Activated CD8-positive, alpha-beta memory T cell treated with anti-CD3 and anti-CD28 coated beads for 24 hours (primary cell): ENCODE measurements at places on chromosomes 5 and 9.
A peak's percentile ranks its signal among the peaks of the same experiment; 100 is the strongest.

DNA sequence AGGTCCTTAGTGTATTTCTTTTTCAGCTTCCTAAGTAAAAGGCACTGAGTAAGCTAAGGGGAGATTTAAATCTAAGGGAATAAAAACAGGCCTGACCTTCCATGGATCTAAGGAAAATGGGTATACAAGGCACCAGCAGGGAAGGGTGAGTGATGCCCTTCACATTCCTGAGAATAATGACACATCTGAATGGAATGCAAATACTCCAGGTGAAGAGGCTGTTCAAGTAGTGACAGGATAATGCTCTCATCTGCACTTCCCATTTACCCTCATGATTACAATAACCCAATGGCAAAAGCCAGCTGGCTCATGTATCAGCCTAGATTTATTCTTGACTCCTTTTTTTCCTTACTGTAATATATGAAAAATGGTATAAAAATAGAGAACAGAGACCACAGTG, 216.2 kb upstream of the ACTBL2 start:
- DNase-seq: no peak

GRCh38 chr5:55070968-55071367, 31.5 kb upstream of the GZMA start:
- DNase-seq: no peak

- no peak for DNase-seq
Observed at GRCh38 chr9:136169495-136169894, 35.4 kb downstream of the LHX3 start.

- DNase-seq: no peak
Observed at GRCh38 chr5:15365070-15365469, 134.9 kb upstream of the FBXL7 start.

GRCh38 chr5:58452566-58453258, 7.2 kb downstream of the PLK2 start:
- DNase-seq: no peak

GRCh38 chr5:33299621-33300208, 141.1 kb upstream of the TARS1 start:
- no peak for DNase-seq

DNA sequence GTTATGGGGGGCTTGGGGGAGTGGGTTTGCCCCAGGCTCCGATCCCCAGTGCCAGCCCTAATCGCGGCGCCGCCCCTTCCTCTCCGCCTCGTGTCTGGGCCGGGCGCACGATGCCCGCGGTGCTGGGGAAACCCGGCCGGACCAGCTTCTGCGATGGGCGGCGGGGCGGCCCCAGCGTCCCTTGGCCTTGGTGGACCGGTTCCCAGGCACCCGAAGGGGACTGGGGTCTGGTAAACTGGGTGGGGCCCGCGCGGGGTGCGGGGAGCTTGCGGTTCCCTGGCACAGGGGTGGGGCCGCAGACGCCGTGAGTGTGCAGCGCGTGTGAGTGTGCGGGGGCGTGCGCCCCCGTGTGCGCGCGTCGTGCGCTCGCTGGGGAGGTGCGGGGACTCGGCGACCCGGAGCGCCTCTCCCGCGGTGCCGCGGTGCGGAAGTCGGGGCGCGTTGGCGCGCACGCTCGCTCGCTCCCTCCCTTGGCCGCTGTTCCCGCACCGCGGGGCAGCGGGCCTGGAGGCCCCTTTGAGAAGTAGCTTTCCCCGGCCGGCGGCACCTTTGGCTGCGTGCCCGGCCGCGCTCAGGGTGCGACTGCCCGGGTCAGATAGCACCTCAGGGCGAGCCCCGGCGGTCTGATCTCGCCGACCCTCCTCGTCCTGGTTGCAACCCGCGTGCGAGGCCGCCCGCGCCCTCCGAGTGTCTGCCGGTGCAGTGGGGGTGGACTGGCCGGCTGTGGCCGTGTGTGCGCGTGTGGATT, 568 bp downstream of the MACIR start:
- DNase-seq: peak; percentile 87

- DNase-seq: no peak
Observed at GRCh38 chr9:18629136-18629535, 155.2 kb downstream of the ADAMTSL1 start.

DNA sequence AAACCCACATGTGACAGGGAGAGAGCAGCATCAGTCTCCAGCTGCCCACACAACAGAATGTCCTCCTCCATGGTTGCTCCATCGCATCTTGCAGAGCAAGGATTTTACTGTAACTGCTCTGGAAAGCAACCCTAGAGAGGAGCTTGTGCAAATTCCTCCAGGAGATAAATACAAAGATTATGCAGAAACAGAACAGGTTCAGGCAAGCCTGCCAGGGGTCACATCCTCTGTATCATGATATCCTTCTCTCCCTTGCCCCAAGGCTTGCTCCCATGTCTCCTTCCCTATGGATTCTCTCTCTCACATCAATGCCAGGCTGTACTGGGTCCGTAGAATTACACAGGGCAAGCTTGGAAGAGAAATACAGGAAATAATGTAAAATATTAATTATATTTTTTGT, 226.0 kb downstream of the MPDZ start:
- no peak for DNase-seq
